ENCODE measurements at places on chromosomes 4 and X.
A peak's percentile ranks its signal among the peaks of the same experiment; 100 is the strongest.

DNA sequence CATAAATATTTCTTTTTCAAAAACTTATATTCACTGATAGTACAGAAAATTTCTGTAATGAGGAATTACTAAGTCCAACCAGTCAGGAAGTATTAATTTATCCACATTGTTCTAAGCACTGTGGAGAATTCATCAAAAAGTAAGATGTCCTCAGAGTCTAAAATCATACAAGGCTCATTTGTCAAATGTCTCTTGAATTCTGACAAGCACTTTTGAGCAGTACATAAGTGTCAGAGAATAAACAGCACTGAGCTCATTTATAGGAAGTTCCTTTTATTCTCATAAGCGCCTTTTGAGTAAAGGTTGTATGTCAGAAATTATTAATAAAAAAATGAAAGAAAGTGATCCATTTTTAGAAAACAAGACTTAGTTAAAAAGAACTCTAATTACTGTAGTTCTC, 523.2 kb upstream of the EPHA5 start:
- no peak for DNase-seq

DNA sequence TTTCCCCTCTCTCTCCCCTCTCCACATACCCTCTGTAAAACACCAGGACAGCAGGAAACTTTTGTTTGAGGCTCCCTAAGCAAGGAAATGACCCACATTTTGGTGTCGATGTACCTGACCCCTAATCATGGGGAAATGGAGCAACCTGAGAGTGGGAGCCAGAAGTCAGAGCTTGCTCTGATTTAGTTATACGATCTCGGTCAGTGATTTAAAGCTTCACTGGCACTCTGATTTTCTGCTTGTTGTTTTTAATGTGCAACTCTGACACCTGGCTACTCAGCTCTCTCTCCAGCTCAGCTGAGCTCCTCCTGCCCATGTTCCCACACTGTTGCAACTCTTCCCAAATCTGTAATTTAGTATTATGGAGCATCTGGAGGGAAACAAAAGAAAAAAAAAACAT, 408.6 kb downstream of the ADAM29 start:
- no peak for DNase-seq

GRCh38 chrX:12975991-12976558, 1.2 kb downstream of the TMSB4X start:
- no peak for DNase-seq

DNA sequence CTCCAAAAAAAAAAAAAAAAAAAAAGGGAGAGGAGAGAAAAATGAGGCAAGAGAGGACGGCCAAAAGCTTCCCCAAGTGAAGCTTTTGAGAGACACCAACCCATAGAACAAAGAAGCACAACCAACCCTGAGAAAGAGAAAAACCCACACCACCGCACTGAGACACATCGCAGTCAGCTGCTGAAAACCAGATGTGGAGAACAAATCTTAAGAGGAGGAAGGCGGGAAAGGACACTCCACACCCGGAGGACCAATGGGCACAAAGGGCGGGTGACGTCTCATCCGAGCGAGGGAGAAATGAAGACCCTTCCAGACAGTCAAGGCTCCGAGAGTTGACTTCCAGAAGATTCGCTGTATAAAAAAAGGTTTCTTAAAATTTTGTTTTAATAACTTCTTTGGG, 112.1 kb downstream of the AFAP1 start:
- DNase-seq: no peak

DNA sequence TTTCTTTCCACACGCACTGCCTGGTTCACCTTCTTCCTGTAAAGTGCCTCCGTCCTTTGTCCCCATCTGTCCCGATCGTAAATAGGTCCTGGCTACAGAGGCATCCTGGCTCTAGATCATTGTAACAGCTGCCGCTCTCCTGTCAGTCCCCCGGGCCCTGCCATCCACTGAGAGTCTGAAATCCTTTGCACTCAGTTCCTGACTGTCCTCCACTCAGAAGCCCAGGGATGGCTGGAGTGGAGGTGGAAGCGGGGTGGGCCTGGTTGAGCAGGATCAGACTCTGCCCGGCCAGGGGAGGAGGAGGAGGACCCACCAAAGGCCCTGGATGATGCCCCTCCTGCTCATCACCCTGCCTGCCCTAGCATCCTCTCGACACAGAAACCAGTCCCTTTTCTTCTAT, 29.8 kb downstream of the PIGG start:
- no peak for DNase-seq

DNA sequence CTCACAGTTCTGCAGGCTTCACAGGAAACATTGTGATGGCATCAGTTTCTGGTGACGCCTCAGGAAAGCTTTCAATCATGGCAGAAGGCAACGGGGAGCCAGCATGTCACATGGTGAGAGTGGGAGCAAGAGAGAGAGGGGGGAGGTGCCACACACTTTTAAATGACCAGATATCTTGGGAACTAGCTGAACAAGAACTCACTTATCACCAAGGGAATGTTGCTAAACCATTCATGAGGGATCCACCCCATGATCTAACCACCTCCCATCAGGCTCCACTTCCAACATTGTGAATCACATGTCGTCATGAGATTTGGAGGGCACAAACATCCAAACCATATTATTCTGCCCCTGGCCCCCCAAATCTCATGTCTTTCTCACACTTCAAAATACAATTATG, 43.3 kb upstream of the GPR173 start:
- no peak for DNase-seq

GRCh38 chr4:29467044-29467717, 1253.0 kb upstream of the PCDH7 start:
- no peak for DNase-seq

- DNase-seq: no peak
Observed at GRCh38 chrX:27860337-27860736, 52.5 kb downstream of the MAGEB10 start.

- no peak for DNase-seq
Observed at GRCh38 chr4:170247596-170247995, 157.8 kb upstream of the AADAT start.

DNA sequence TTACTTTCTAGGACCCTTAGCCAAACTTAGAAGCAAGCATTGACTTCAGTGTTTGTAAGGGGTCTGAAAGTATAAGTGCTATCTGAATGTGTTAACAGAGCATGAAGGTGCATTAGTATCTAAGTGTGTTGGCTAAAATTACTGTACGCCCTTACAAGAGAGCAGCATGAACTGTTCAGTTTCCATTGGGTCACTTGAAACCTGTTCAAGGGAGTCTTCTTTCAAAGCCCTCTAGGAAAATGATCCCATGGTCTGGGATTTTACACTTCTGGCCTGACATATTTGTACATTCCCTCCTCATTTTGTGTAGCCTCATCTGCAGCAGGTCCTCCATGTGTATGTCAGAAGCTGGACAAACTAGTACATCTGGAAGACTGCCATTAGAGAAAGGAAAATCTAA, 3.2 kb downstream of the PRDX4 start:
- no peak for DNase-seq

GRCh38 chr4:57631147-57631546, 521.0 kb upstream of the IGFBP7 start:
- no peak for DNase-seq

DNA sequence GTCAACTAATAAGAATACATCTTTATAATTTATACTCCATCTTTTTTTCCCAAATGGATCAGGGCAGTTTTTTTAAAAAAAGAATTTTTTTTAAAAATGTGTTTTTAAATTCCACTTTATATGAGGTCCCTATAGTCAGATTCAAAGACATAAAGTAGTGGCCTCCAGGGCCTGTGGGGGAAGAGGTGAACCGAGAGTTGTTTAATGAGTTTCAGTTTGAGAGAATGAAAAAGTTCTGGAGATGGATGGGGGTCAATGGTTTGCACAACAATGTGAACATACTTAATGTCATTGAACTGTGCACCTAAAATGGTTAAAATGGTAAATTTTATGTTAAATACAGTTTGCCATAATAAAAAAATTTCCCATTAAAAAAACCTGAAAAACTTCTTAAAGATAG, 53.8 kb downstream of the ZNF827 start:
- no peak for DNase-seq

DNA sequence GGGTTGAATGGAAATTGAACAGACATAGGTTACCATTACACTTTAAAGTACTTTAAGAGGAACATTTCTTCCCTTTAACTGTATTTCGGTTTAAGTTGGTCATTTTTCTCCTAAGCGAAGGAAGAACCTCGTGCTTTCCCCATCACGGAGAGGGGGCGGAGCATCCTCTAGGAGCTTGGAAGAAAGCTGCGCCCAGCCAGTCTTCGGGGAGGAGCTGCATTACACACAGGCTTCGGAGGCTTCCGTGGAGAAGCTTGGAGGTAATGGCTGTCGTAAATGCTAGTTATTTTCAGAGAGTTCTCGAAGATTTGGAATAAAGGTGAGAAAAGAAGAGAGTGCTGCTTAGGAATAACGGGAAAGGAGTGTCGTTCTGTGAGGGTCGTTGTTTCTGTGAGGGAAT, at the start of gene PWWP3B:
TSS of gene PWWP3B (plus strand) at position 199 of the 400 bp plus-strand sequence. CDS start 37,128 bp downstream, outside the sequence.
- DNase-seq: no peak

- peak; percentile 82 for DNase-seq
Observed at GRCh38 chr4:123699880-123700771, 303.5 kb downstream of the SPRY1 start.

GRCh38 chr4:17930256-17930655, 91.3 kb downstream of the LCORL start:
- no peak for DNase-seq

DNA sequence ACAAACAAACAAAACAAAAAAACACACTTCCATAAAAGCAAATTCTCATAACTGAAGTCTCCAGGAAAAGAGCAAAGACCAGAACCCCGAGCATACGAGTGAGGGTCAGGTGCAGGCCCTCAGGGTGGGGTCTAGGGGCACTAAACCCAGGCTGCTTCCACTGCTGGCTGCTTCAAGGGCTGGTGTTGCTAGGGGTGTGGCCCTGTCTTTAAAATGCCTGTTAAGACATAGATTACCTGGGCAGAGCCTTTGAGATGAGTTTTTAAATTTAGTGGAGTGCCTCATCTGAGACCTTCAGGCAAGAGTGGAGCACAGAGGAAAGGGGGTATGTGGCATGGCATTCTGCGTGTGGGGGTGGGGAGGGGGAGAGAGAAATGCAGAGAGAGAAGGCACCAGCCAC, 87.0 kb downstream of the FHDC1 start:
- no peak for DNase-seq
